NCI-H226 (cell line): ENCODE measurements at places on chromosomes 11 and 22.

- no peak for DNase-seq
Measured at GRCh38 chr22:25757686-25758085, 15.7 kb downstream of the MYO18B start.

- DNase-seq, result no peak
Measured at GRCh38 chr11:3127706-3128355, 37.3 kb downstream of the OSBPL5 start.

DNA sequence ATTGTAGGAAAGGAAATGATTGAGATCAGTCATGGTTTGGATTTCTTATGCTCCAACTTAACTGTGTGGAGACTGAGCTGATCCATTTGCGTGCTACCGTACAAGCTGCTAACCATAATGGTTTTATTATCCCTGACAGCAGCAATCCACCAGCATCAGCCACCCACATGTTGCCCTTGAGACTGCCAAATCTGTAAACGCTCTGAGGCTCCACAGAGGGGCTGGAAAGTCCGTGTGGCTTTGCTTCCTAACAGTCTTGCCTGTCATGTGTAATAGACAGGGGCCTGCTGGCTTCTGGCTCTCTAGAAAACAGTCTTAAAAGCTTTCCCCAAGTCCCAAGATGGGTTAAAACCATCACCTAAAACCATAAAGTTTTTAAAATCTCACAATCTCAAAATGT, 30.1 kb downstream of the ATG16L2 start:
- DNase-seq, result no peak

- no peak for DNase-seq
Measured at GRCh38 chr11:116567721-116568242, 205.0 kb downstream of the BUD13 start.
